Adipocyte (in vitro differentiated cells): ENCODE measurements at places on chromosomes 4 and X.
A peak's percentile ranks its signal among the peaks of the same experiment; 100 is the strongest.

DNA sequence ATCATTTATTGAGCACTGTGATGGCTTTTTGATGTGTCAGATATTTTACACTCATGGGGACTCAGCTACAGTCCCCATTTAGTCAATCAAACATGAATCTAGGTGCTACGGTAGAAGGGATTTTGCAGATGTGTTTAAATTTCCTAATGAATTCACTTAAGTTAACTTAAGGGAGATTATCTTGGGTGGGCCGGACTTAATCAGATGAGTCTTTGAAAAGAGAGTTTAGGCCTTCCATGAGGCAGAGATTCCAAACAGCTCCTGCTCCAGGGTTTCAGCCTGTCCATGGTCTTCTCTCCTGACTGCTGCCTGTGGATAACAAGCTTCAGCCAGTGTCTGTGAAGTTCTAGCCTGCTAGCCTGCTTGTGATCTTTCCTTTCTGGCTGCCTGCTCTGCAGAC lies 202.4 kb downstream of the IDS start:
- no peak for DNase-seq

- no peak for DNase-seq
Observed at GRCh38 chrX:78106651-78106986, 2.6 kb downstream of the PGK1 start.

DNA sequence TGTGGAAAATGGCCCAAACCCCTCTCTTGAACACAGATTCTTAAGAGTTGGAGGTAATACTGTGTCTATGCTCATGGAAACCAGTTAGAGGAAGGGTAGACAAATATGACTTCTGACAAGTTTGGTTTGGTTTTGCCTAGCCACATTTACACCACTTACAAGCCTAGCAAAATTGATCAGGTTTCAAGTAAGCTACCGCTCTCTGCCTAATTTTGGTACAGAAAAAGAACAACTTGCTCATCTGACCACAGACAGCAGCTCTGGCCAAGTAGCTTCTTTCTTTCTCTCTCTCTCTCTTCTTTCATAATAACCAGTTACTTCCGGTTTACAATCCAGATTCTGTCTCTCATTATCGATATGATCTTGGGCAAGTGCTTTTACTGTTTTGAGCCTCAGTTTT lies 260.0 kb downstream of the GLUD2 start:
- DNase-seq = no peak

GRCh38 chr4:67871867-67872266 lies 11.9 kb downstream of the TMPRSS11D start:
- DNase-seq = peak; percentile 84

DNA sequence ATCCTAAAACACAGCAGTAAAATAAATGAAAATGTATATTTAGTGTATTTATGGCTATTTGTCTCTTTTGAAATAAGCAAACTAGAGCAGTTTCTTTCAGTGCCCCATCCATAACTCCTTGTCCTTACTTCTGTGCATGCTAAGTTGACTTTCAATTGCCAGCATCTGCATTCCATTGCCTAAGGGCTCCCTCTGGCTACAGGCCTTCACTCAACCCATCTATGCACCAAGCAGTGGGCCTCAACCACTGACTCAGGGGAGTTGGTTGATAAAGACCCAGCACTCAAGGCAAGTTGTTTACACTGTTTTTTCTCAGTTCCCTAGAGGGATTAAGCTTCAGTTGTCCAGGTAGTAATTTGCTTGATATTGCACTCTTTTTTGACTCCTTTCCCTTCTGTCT lies 265.7 kb downstream of the IQCM start:
- DNase-seq = peak; percentile 66

DNA sequence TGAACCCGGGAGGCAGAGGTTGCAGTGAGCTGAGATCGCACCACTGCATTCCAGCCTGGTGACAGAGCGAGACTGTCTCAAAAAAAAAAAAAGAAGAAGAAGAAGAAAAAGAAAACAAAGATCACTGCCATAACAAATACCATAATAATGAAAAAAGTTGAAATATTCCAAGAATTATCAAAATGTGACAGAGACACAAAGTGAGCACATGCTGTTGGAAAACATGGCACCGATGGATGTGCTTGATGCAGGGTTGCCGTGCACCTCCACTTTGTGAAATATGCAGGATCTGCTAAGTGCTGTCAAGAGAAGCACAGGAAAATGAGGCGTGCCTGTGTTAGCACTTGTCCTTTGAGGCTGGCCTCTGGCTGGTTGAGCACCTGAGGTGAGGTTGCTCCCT lies 133.3 kb downstream of the STK32B start:
- peak; percentile 7 for DNase-seq

DNA sequence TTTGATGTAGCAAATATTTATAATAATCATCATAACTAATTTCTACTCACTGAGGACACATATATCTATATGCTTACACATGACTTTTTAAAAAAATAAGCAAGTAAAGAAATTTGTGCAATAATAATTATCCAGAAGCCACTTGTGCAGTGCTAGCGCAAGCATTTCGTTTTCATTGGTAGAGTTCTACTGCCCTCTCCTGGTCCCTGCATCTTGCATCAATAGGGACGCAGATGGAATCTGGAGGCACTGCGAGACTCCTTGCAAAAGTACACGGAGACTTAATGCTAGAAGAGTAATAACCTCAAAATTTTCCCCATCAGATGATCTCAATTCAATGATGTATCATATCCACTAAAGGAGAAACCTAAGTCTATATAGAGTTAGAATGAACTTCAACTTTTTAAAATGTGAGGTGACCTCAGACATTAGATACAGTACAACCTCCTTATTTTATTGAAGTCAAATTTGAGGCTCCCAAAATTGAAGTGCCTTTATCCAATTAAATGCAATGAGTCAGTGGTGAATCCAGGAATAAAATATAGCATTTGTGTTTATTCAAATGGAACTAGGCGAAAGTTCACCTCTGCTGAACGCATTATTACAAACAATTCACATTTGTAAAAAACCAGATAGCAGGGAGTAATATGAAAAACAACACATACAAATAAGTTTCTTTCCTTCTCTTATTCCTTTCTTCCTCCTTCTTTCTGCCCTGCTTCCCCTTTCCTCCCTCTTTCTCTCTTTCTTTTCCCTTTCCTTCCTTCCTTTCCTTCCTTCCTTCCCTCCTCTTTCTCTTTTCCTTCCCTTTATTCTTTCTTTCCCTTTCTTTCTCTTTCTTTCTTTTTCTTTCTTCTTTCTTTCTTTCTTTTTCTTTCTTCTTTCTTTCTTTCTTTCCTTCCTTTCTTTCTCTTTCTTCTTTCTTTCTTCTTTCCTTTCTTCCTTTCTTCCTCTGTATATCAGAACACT lies 450.0 kb downstream of the ANKRD50 start:
- DNase-seq = peak; percentile 96

DNA sequence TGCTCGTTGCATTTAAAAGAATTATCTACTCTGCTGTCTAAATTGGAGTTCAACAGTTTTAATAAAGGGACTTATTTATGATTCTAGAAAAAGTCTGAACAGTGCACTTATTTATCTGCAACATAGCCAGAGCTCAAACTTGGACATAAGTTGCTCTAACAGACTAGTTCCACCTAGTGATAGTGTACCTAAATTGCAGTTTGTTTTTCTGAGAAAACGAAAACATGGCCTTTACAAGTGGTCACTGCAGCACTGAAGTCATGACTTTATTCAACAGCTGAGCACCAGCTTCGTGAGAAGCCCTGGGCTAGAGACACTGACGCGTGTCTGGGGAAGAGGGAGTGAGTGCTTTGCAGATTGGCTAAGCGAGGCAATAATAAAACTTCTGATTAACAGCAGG lies 77.3 kb upstream of the IGSF1 start:
- no peak for DNase-seq

DNA sequence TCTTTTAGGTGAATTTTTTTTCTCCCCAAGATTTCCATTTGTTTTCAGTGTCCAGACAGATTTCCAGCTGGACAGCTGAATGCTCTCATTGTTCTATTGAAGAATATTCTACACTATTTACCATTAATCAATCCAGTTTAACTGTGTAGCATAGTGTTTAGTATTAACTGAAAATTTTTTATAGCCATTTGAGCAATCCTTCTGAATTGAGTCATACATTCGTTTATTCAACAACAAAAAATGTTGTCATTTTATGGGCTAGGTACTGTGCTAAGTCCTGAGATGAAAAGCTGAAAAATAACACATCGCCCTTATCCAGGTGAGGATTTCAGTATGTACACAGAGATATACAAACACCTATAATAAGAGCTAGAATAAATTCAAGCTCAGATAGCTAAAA lies 223.3 kb downstream of the COL25A1 start:
- DNase-seq = peak; percentile 53

GRCh38 chrX:37905436-37906147 lies 58.2 kb upstream of the DYNLT3 start:
- DNase-seq = peak; percentile 38

DNA sequence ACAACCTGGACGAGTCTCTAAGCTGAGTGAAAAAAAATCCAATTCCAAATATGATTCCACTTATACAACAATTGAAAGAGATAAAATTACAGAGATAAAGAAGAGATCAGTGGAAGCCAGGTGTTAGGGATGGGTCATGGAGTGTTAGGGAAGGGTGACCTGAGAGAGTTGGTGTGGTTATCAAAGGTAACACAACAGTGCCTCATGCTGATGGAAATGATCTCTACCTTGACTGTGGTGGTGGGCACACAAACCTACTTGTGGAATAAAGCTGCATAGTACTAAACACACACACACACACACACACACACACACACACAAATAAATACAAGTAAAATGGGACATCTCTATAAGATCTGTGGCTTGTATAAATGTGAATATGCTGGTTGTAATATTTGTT lies 26.0 kb downstream of the BEND2 start:
- DNase-seq = no peak

- no peak for DNase-seq
Observed at GRCh38 chrX:1536712-1537030, 314 bp downstream of the P2RY8 start.

DNA sequence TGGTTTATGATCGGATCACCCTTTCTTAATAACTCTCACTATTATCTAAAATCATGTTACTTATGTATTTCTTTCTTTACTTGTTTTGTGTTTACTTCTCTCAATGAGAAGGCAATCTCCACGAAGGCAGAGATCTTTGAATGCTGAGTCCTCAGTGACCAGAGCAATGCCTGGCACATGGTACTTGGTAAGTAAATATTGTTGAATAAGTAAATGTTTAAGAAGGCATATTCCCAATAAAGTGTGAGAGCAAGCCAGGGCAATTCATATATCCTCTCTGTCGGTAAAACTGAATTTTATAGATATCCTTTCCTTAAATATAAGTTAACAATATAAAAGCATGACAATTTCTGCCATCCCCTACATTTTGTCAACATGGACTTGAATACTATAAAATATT lies 94.4 kb downstream of the UGT8 start:
- DNase-seq = no peak

DNA sequence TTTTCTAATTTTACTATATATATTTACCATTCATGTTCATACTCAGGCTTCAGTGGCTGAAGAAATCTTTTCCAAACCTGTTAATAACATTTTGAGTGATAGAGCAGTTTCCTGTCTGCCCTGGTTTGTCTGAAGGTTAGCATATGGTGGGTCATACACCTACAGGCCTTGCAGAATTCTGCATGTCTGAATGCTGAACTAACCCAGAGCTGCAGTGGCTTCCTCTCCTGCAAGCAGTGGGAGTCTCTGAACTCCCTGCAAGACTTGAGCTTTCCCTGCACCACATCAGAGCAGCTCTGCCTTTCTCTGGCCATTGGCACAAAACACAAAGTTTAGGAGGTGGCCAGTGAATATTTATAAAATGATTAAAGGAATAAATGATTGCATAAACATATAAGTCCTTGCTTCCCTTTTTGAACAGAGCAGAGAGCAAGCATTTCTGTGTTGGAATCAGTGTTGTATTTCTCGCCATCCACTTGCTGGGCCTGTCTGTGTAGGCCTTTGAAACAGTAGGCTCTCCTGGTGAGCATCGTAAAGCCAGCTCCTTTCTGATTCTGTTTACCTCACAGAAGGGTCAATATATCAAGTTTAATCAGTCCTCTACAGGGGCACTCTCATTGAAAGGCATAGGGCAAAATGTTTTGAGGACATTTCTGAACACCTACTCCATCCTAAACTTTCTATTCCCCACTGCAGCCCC lies 15.0 kb upstream of the UNC5C start:
- DNase-seq = no peak
